NCI-H526 treated with DMSO at 0.1 percent for 48 hours (cell line): ENCODE measurements at places on chromosomes 3 and 15.

DNA sequence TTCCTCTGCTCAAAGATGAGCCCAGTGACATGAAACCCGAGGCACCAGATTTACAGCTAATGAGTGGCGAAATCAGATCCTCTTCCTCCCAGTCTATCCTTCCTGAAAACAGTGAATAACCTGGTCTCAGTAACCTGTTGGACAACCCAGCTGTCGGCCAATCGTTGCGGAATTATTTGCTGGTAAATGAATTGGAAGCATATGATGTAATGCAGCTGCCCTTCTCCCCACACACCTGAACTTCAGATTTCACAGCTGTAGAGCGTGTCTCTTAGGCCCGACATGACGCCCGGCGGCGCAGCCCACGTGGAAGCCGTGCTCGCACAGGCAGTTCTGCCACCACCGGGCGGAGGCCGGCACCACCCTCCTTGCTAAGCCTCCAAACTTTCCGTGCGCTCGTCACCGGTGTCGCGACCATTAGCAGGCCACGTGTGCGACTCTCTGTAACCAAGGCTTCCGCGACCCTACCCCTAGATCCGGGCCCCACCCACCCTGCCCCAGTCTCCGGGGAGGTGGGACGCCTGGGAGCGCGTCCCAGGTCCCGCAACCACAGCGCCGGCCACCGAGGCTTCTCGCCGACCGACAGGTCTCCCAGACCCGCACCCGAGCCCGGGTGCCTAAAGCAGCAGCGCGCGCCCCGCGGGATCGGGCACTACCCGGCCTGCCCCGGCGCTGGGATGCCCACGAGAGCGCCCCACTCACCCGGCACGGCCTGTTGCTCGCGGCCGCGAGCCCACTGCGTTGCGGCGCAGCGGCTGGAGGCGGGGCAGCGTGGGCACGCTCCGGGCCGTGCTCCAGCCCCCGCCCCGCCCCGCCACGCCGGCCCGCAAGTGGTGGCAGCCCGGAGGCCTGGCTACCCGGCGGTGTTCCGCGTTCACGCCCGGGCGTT lies at the start of gene RIOX2:
Gene RIOX2, minus strand, starts transcription at position 753 of the 889 bp plus-strand sequence. CDS start 4,838 bp downstream, outside the sequence.
- peak; percentile 19 for DNase-seq

DNA sequence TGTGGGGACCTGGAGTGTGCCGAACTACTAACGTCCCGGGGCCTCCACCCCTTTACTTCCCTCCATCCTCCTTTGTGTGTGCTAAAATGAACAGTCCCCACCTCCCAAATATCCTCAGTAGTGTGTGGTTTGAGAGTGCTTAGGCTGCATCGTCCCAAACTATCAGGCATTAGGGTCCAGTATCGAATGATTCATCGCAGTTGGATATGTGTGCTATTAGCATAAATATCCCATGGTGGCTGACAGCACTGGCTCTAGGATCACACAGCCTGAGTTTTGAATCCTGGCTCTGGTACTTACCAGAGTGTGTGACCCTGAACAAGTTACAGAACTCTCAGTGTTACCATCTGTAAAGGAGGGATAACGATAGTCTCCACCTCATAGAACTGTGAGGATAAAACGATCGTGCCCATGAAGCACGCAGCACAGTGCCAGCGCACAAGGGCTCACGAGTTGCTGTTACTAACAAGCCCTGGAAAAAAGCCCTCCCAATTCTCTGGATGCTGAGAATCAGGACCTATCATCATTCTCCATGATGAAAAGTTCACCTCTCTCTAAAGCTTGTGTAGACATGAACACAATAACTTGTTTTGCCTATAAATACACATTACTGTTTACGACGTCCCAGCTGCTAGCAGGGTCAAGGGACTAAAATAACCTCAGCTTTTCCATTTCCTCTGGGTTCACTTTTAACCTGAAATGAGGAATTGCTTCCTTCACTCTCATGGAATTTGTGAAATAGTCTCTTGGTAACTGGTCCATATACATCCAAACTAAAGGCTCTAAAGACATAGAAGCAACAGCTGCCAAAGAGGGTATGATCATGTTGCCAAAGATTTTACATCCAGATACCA lies 51.0 kb downstream of the VGLL4 start:
- no peak for DNase-seq

GRCh38 chr3:186259612-186260383 lies 102.2 kb downstream of the DGKG start:
- DNase-seq = peak; percentile 73

- no peak for DNase-seq
These were observed 3.8 kb upstream of the SLCO3A1 start for GRCh38 chr15:91849749-91850161.

GRCh38 chr3:186003610-186004009 lies 65.8 kb upstream of the TRA2B start:
- no peak for DNase-seq
